ENCODE measurements at places on chromosomes 2 and 18.

DNA sequence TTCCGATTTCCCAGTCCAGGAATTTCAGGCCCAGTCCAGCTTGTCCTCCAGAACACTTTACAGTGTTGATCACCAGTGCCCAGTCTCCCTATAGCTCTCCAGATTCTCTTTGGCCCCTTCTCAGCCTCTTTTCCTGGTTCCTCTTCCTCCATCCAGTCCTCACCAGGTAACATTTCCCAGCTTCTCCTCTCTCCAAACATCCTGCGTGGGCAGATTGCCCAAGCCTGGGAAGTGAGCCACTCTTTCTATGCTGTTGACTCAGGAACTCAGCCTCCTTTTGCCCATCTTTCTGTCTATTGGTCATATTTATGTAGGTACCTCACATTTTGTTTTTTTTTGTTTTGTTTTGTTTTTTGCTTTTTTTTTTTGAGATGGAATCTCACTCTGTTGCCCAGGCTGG lies 109.4 kb downstream of the LYPD1 start:
- H3K4me3 ChIP-seq, result no peak overlapping the region
- no peaks in the 10 kb centered on the region for H3K4me1 ChIP-seq
- no peaks in the 10 kb centered on the region for H3K36me3 ChIP-seq
- no peaks in the 10 kb centered on the region for H3K27me3 ChIP-seq

DNA sequence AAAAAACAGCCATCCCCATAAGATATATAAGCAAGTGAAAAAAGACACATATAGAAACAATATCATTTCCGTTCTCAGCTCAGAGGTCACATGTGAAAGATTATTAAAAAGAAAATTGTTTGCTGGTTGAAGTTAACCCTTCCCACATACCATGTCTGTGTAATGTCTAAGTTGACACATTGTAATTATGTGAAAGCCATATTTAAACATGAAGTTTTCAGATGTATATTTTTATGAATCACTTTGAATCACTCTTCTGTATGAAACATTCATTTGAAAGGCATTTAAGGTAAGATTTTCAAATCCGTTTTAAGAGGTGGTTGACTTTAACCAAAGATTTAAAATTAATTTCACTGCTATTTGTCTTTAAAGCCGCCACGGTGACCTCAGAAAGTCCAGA lies 441.9 kb downstream of the RND3 start:
- H3K4me1 ChIP-seq, result peaks cover 3% of the 10 kb centered on the region
- no peaks in the 10 kb centered on the region for H3K36me3 ChIP-seq
- H3K27me3 ChIP-seq, result peaks cover 2% of the 10 kb centered on the region
- no peak for DNase-seq
- no peak overlapping the region for H3K27ac ChIP-seq

DNA sequence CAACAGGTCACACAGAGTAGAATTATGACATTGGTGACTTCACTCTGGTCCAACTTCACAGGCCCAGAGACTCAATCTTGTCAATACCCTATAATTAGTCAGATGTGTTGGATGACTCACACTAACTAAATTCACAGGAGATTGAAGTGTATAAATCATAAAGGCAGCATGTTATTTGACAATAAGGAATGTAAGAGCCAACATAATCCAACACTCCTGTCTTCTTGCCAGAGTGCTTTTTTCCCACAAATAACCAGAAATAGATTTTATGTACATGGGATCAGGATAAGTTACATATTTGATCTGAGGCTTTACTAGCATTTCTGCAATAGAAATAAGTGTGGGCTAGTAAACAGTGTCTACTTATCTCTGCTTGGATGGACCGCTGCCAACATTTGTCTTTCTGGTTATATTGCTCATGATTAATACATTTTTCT lies 42.2 kb upstream of the ZSWIM2 start:
- no peak overlapping the region for H3K4me3 ChIP-seq
- no peaks in the 10 kb centered on the region for H3K36me3 ChIP-seq
- H3K27ac ChIP-seq, result no peak overlapping the region
- H3K27me3 ChIP-seq, result no peaks in the 10 kb centered on the region
- DNase-seq, result no peak

DNA sequence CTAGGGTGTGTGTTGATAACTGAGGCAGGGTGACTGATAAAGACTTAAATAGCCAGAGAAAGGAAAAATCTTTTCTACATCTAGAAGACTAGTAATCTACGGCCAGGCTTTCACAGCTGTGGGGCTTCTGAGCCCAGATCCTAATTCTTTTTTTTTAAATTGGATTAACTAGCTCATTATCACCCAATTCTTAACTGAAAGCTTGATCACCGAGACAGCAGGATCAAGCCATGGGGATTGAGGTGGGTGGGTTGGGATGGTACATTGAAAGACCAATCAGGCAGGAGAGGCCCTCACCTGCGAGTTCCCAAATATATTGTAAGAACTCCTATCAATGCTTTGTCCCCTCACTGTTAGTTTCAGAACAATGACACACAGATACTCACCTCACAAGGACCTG lies 20.0 kb upstream of the NFE2L2 start:
- no peak overlapping the region for H3K4me3 ChIP-seq
- H3K27me3 ChIP-seq, result no peaks in the 10 kb centered on the region
- no peak overlapping the region for H3K27ac ChIP-seq
- no peak for DNase-seq
- no peaks in the 10 kb centered on the region for H3K36me3 ChIP-seq

DNA sequence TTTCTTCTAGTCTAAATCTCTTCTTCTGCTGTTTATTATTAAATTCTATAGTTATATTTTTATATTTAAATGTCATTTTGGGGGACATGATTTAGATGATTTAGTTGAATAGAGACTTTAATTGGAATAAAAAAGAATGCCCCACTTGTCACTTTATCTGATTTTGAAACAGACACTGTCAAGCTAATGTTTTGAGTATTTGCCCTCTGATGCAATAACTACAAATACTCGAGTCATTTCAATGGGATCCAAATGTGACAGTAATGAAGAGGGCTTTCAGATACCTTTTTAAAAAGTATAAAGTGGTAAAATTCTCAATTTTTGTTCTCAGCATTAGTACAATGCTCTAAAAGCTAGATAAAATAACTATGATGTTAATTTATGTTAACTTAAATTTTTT lies 257.3 kb upstream of the SESTD1 start:
- H3K27ac ChIP-seq, result no peak overlapping the region
- no peak overlapping the region for H3K4me3 ChIP-seq
- no peaks in the 10 kb centered on the region for H3K36me3 ChIP-seq

DNA sequence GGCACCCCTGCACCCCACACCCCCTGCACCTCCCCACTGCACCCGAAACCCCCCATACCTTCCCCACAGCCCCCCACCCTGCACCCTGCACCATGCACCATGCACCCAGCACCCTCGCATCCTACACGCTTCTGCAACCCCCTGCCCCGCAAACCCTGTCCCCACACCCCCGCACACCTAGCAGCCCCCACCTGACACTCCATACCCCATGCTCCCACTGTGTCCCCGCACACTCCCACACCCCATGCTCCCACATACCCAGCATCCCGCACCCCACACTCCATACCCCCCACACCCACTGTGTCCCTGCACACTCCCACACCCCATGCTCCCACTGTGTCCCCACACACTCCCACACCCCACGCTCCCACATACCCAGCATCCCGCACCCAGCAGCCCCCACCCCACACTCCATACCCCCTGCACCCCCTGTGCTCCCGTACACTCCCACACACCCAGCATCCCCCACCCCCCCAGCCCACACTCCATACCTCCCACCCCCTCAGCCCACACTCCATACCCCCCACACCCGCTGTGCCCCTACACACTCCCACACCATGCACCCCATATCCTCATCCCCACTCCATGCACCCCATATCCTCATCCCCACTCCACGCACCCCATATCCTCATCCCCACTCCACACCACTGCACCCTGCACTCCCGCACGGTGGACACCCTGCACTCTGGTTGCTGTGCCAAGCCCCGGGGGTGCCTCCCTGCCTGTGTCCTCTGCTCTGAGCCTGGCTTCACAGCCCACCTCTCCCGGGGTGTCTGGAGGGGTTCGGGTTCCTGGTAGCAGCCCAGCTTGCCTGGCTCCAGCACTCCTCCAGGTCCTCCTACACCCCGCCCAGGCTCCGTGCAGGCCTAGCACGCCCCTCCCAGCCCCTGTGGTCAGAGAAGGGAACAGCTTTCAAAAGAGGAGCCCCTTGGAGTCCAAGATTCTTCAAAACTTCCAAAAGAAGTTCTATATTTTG lies 93.9 kb upstream of the CTDP1 start:
- H3K4me3 ChIP-seq, result no peak overlapping the region
- H3K4me1 ChIP-seq, result no peaks in the 10 kb centered on the region
- H3K27me3 ChIP-seq, result no peaks in the 10 kb centered on the region
- no peaks in the 10 kb centered on the region for H3K36me3 ChIP-seq
- peak; percentile 20 for DNase-seq
- no peak overlapping the region for H3K27ac ChIP-seq

GRCh38 chr2:79512442-79513401 lies at the start of gene CTNNA2:
Gene CTNNA2 (plus strand): TSS chr2:79513051.
- H3K27me3 ChIP-seq, result no peaks in the 10 kb centered on the region
- H3K36me3 ChIP-seq, result no peaks in the 10 kb centered on the region
- peak; percentile 94 for DNase-seq
- H3K27ac ChIP-seq, result no peak within 1 kb of the TSS
- H3K4me1 ChIP-seq, result peaks cover 2% of the 10 kb centered on the region

DNA sequence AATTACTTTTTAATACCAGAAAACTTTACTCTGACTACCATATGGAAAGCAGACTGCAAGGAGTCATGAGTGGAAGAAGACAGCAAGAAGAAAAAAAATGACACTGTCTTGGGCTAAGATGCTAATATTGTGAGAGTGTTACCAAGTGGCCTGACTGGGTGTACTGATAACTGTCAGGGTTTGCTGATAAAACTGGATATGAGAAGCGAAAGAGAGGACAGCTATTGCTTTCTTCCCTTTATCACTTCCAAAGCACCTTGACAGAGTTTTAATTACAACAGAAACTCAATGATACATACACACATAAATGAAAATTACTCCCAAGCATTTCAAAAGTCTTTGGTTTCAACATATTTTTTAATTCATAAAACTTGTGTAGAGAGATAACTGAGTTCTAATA lies 368.5 kb downstream of the ZEB2 start:
- no peak for DNase-seq
- no peak overlapping the region for H3K27ac ChIP-seq
- no peaks in the 10 kb centered on the region for H3K27me3 ChIP-seq
- H3K4me3 ChIP-seq, result no peak overlapping the region
- H3K36me3 ChIP-seq, result no peaks in the 10 kb centered on the region

GRCh38 chr2:33419581-33420200 lies 56.8 kb upstream of the RASGRP3 start:
- no peaks in the 10 kb centered on the region for H3K27me3 ChIP-seq
- no peaks in the 10 kb centered on the region for H3K36me3 ChIP-seq
- DNase-seq, result no peak
- no peak overlapping the region for H3K4me3 ChIP-seq

DNA sequence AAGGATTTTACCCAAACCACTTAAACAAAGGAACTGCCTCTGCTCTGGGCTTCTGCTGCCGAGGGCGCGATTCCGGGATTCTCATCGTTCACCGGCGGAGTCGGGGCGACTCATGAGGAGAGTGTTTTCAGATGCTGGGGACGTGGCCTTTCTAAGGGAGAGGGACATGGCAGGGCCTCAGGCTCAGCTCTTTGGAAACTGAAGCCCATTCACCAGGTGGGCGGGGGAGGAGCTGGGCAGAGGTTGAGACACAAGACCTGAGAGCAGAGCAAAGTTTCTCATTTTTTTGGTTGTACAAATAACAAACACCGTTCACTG lies 29.8 kb downstream of the NFATC1 start:
- no peak for DNase-seq
- H3K27ac ChIP-seq, result no peak overlapping the region
- peaks cover 3% of the 10 kb centered on the region for H3K36me3 ChIP-seq
- no peaks in the 10 kb centered on the region for H3K4me1 ChIP-seq
- H3K27me3 ChIP-seq, result no peaks in the 10 kb centered on the region
- H3K4me3 ChIP-seq, result no peak overlapping the region

GRCh38 chr2:7552825-7553570 lies 635.8 kb downstream of the RNF144A start:
- H3K27me3 ChIP-seq, result no peaks in the 10 kb centered on the region
- no peak for DNase-seq
- no peak overlapping the region for H3K27ac ChIP-seq
- no peaks in the 10 kb centered on the region for H3K36me3 ChIP-seq
- H3K4me1 ChIP-seq, result no peaks in the 10 kb centered on the region

DNA sequence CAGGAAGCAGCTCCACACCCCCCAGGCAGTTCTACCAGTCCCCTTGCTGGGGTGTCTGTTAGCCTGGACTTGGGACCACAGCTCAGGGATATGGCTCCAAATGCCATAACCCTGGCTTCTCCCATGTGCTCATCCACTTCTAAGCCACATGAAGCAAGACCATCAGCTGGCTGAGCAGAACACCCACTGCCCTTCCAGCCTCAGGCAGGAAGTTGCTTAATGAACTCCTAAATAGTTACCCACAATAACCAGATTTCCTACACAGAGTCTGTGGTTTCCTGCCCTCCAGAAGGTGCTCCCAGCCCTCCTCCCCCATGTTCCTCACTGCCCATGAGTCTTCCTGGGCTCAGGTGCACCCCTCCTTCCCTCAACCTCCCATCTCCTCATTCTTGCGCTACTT lies 98.3 kb upstream of the EPC2 start:
- no peak for DNase-seq
- no peaks in the 10 kb centered on the region for H3K36me3 ChIP-seq
- H3K4me3 ChIP-seq, result no peak overlapping the region
- H3K4me1 ChIP-seq, result no peaks in the 10 kb centered on the region

GRCh38 chr2:43139996-43140621 lies 86.3 kb downstream of the ZFP36L2 start:
- DNase-seq, result no peak
- no peaks in the 10 kb centered on the region for H3K36me3 ChIP-seq
- H3K4me1 ChIP-seq, result peaks cover 2% of the 10 kb centered on the region
- H3K4me3 ChIP-seq, result no peak overlapping the region
- no peaks in the 10 kb centered on the region for H3K27me3 ChIP-seq

DNA sequence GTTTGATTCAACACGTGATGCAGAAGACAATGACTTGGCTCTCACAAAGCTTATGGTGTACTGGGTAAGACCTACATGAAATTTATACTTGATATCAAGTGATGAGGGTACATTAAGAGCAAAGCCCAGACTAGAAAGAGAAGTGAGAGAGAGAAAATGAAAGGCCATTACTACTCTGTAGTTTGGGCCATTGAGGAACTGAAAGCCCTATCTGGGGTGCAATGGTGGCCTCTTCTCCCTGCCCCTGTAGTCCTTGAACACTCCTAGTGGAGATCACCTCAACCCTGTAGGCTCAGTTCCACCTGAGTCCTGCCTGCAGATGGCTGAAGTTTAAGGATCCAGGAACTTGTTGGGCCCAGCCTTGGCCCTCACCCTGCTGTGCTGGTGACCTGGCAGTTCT lies 569.8 kb upstream of the MEX3C start:
- H3K27me3 ChIP-seq, result no peaks in the 10 kb centered on the region
- no peaks in the 10 kb centered on the region for H3K4me1 ChIP-seq
- no peak for DNase-seq
- H3K36me3 ChIP-seq, result no peaks in the 10 kb centered on the region
- no peak overlapping the region for H3K4me3 ChIP-seq

- H3K4me3 ChIP-seq, result no peak overlapping the region
- peak; percentile 69 for DNase-seq
- no peak overlapping the region for H3K27ac ChIP-seq
- no peaks in the 10 kb centered on the region for H3K36me3 ChIP-seq
- H3K4me1 ChIP-seq, result no peaks in the 10 kb centered on the region
Observed at GRCh38 chr18:80171054-80171872, 62.2 kb downstream of the ADNP2 start.

All from H9 (cell line).